ENCODE measurements at places on chromosomes 2 and 18.

DNA sequence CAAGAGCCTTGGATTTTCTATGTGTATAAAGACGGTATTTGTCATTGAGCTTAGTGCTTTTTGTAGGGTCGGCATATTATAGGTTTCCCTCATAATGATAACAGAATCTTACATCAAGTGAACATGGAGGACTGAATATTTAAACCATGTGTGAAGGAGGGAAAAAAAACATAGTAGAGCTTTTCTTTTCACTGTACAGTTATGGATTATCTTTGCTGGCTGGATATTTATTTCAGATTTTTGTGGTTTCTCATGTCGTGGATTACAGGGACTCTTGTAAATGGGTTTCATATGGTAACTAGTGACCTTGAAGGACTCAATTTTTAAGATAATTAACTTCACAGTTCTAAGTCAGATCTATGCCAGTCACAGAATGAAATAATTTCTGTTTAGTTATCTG is 330.2 kb upstream of the NRP2 start:
- DNase-seq, result no peak

- no peak for DNase-seq
Observed at GRCh38 chr2:52659546-52659945, 1108.1 kb upstream of the CHAC2 start.

- DNase-seq, result no peak
Observed at GRCh38 chr2:169961911-169962310, 134.7 kb downstream of the UBR3 start.

DNA sequence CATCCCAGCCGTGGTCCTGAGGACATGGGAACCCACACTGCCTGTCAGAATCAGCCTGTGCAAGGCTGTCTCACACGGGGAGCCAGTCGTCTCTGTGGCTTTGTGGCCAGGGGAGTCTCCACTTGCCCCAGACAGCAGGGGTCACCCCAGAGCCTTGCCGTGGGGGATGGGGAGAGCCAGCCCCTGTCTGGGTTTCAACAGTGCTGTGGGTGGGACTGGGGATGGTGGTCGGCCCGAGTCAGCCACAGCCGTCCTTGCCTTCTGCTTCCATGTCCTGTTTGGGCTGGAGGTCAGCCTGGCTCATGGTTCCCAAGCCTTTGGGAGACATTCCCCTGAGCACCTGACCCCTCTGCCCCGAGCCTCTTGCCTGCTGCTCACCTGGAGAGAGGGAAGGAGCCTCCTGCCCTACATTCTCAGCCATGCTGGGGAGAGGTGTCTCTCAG is 19.6 kb downstream of the GPR35 start:
- DNase-seq, result no peak

- no peak for DNase-seq
Observed at GRCh38 chr2:66541646-66542045, 106.7 kb downstream of the MEIS1 start.

- DNase-seq, result no peak
Observed at GRCh38 chr2:142724713-142725349, 152.6 kb upstream of the KYNU start.

DNA sequence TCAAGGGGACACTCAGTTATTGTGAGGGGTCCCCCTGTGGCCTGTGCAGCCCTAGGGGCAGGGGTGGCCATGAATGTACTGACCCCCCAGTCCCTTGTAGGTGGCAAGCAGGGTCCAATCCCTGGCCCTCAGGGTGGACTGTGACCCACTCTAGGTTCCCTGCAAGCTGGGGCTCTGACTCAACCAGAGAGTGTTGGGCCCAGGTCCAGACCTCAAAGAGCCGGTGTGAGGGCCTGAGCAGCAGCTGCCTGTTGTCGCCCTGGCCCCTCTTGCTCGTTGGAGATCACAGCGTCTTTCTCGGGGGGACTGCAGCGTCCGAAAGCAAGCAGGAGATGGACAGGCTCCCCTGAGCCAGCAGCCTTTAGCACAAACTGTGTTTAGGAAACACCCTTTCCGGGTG is 66.8 kb upstream of the ATG16L1 start:
- no peak for DNase-seq

DNA sequence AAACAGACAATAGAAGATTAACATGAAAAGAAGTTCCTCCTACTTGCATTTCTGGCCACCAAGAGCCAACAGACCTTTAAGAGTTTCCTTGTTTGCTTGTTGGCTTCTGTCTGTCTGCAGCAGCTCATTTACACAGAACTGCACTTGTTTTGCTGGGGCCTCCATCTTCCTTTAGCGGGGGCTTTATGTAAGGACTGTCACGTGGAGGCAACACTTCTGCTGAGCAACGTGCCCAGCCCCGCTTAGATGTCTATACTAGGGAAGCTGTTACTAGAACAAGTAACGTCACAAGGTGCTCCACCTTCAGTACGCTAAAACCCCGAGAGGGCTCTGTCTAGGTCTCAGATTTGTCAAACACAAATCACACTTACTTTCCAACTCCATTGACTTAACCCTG is 104.3 kb upstream of the PXDN start:
- no peak for DNase-seq

DNA sequence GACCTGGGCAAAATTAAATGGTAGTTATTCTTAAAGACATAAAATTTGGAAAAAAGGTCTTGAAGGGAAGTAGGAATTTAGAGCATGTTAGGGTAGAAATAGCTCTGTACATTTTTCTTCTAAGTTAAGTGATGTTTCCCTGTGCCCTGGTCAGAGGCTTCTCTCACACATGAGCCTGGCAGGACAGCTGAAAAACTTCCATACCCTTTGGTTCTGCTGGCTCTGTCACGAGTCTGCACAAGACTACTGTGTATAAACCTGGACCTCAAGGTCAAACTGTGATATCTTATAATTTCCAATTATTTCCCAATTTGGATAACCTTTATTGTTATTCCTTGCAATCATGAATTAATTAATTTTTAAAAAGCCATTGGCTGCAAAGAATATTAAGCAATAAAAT is 664.7 kb downstream of the BCL11A start:
- DNase-seq, result no peak

DNA sequence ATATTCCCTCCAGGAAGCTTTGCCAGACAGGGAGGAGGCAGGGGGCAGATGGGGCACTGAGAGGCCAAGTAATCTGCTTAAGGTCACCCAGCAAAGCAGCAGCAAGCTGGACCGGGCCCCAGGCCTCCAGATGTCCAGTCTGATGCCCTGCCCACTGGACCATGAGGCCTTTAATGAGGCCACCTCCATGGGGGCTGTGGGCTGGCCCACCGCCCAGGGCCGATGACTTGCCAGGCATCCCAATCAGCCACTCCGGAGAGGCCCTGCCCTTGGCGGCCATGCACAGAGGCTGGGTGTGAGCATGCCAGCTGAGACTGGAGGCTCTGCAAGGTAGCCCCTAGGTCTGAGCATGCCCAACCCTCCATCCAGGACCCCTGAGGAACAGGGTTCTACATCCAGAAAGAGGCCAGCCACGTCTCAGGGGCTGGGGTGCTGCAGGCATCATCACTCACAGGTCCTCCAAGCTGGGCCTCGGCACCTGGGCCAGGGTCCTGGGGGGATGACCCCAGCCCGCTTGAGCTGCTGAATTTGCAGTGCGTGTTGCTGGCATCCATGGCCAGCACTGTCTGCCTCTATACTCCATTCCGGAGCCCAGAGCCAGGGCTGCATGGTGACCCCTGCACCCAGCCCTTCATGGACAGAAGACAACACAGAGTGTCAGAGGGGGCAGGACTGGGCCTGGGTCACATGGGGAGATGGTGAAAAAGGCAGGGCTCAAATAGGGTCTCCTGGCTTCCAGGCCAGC is 164.2 kb downstream of the INHBB start:
- no peak for DNase-seq

DNA sequence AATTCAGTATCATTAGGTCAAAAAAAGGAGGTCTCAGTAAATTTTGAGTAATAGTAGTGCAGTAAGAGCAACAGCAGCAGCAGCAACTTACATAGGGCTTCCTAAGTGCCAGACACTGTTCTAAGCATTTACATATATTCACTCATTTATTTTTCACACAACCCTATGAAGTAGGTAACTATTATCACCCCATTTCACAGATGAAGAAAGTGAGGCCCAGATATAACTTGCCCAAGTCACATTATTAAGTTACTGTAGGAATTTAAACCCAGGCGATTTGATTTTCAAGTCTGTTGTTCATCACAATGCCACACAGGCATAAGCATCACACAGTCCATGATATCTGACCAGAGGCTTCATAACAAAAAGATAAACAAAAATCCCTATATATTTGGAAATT is 90.2 kb upstream of the DTNB start:
- DNase-seq, result no peak

DNA sequence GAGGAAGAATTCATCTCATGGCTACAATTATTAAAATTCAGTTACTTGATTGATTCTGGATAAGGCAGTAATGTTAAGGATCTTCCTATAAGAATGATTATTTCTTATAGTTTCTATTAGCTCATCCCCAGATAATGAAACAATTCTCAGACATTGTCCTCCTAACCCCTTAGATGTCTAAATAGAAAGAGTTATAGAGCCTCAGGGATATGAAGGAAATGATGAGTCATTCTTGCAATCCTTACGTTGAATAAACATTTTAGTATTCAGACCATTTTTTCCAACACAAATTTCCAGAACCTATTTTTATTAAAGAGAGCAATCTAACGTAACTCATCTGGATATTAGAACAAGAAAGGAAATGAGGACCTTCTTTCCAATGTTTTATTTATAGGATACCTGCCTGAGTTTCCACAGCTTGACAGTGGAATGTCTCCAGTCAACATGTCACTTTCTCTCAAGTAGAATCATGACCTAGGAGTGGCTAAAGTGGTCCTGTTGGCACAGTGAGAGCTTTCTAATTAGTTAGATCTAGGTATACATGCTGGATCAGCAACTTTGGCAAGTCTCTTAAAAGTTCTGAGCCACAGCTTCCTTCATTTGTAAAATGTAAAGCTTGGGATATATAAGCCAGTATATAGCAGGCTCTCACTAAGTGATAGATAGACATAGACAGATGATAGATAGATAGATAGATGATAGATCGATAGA is 88.0 kb upstream of the RAB27B start:
- DNase-seq, result no peak

GRCh38 chr2:54446122-54446521 is 10.0 kb upstream of the SPTBN1 start:
- no peak for DNase-seq

DNA sequence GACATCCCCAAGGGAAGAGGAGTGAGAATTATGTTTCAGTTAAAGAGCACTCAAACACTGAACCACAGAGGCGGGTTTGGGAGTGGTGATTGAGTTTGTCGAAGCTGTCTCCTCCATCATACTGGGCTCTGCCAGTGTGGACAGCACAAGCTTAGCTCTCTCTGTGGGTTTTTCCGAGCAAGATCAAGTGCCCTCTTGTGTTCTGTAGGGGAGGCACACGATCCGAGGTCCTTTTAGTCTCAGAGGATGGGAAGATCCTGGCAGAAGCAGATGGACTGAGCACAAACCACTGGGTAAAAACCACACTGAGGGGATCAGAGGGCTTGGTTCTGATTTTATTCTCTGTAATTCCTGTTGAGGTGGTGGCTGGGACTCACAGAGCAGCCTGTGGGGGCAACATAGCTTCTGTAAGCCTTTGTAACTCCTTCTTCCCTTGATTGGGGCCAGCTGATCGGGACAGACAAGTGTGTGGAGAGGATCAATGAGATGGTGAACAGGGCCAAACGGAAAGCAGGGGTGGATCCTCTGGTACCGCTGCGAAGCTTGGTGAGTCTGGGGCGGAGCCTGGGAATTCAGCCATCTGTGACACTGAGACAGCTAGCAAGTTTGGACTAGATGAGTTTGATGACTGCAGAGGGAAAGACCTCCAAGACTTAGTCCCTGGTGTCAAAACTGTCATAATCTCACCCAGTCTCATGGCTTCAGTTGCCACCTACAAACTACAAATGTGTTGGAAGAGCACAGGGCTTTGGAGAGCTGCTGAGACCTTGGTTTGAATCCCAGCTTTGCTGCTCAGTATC is 2.0 kb downstream of the NAGK start:
- no peak for DNase-seq

DNA sequence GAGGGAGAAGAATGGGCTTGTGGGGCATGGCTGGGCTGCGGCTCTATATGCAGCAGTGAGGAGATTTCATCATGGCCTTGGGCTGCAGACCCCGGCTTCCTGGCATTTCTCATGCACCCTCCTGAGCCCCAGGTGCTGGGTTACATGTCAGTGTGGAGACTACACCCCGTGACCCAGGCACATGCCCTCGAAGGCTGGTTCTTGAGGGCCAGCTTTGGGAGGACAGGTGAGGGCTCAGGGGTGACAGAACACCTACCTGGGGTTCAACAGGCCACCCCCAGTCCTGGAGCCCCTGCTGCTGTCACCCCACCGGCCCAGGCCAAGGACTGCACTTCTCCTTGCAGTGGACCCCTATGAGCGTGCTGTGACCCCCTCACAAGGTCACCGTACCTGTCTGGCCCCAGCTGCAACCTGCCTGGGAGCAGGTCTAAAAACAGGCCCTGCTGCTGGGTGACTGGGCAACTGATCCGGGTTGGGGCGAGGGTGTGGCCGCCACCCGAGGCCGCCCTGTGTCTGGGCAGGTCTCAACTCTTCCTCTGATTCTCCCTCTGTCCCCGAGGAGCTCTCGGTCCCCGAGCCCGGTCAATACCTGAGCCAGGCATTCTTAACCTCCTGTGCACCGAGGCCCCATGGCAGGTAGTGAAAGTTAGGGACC is 94.8 kb upstream of the OTOS start:
- DNase-seq, result no peak

GRCh38 chr2:66082581-66082980 is 352.3 kb upstream of the MEIS1 start:
- no peak for DNase-seq

GRCh38 chr2:44705876-44706480 is 235.5 kb upstream of the SIX3 start:
- no peak for DNase-seq

DNA sequence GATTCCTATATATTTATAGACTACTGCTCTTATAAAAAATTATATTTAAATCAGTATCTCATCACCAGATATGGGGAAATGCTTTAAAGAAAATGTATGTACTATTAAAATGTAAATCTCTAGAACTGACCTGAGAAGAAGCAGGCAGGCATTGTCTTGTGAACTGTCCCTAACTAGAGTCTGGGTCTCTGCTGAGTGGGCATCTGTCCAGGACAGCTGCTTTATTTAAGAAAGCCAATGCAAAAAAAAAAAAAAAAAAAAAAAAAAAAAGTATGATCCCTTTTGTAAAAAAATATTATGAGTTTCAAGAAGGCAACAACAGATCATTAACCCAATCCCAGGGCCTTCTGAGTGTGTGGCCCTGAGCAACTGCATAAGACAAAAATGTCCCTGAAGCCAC is 66.0 kb downstream of the PAX3 start:
- DNase-seq, result no peak

DNA sequence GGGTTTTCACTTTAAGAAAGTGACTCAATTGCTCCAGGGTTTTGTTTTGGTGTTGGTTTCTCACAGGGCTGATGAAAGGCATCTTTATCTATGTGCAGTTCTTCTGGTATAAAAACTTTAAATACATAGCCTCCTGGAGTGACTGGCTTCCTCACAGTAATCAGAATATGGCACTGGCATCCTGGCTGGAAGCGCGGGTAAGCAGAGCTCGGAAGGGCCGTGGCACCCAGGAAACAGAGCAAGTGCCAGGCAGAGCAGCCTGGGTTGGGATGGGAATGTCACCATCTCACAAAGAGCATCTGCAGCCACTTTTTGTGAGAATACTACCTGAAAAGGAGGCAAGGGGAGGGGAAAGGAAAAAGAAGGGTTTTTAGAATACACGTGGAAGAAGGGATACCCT is 534.7 kb downstream of the PLCL1 start:
- DNase-seq, result no peak

Measured in stimulated activated CD4-positive, alpha-beta T cell treated with anti-CD3 and anti-CD28 coated beads, Interleukin-15, amount 100 ng/mL, for 1 hour (primary cell).